HEK293T (cell line): ENCODE measurements at places on chromosomes 13 and 19.

- DNase-seq = no peak
These were observed 9.6 kb downstream of the SNRPD2 start for GRCh38 chr19:45682117-45682516.

DNA sequence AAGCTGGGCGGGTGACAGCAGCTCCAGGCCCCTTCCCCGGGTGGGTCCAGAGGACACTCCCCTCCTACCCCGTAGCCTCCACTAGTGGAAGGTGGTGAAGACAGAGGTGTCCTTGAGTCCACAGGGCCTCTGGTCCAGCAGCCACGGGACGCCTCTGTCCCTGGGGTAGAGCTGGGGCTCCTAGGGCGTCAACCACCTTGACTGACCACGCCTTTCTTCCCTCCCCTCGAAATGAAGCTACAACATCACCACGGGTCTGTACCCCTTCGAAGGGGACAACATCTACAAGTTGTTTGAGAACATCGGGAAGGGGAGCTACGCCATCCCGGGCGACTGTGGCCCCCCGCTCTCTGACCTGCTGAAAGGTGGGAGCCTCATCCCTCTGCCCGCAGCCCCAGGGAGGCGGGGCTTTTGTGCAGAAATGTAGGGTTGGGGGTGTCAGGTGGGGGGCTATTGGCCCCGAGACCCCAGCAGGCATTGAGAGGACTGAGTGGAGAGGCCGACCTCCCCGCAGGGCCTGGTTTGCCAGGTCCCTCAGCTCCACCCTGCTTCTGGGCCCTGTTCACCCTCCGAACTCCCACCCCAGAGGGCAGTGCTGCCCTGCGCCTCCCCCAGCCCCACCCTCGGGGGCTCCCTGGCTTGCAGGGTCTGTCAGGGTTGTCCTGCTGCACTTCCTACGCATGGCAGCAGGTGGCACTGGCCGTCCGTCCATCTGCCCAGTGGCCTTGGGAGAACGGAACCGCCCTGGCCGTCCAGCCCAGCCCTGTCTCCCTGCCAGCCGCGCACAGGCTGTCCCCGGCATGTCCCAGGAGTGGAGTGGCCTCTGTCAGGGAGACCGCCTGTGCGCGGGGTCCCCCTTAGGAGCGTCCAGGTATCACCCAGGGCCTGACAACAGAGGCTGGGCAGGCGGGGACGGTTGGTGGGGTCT is 15.7 kb downstream of the STK11 start:
- DNase-seq = no peak

DNA sequence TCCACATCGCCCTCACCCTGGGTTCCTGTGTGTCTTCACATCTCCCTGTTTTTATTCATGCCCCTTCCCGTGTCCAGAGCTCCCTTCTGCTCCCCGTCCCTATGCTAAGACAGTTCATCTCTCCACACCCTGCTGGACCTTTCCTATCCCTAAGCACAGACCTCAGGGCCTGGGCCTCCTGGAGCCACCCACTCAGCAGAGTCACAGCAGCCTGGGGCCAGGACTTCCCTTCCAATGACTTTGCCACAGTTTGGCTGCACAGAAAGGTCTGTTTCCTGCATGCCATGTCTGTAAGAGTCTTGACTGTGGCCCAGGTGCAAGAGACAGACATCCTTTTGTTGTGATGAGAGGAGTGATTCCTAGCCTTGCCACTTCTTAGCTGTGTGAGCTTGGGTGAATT is 470.7 kb downstream of the TSHZ3 start:
- DNase-seq = no peak

- DNase-seq = no peak
These were observed 118.0 kb downstream of the KDM4B start for GRCh38 chr19:5086725-5087439.

- no peak for DNase-seq
These were observed 6.6 kb upstream of the GADD45B start for GRCh38 chr19:2469102-2469914.

DNA sequence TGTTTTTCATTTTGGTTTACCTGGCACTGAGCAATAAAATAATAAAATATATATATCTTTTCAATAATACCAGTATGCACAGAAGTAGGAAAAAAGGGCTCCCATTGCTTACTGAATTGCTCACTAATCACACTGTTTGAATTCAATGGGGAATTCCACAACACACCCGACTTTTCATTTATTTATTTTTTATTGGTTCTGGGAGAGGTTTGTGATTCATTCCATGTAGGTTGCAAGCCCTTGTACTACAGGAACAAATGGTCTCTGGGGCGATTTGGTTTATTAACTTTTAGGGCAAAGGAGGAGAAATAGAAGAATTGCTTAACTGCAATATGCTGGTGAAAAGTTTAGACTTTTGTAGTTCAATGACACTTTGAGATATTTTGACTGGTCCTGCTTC is 207.4 kb downstream of the DCT start:
- no peak for DNase-seq

GRCh38 chr13:66266348-66266747 is 963.8 kb downstream of the PCDH9 start:
- no peak for DNase-seq

DNA sequence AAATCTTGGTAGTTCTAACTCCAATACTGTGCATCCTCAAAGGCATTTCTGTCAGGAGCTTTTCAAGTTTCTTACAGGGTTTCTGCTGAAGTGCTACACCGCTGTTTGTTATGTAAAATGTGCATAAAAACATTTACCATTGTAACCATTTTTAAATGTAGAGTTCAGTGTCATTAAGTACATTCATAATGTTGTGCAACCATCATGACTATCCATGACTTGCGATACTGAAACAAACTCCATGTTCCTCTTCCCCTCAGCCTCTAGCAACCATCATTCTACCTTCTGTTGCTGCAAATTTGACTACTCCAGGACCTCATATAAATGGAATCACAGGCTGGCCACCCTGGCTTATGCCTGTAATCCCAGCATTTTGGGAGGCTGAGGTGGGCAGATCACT is 14.4 kb upstream of the SLC25A42 start:
- DNase-seq = no peak

- DNase-seq = no peak
These were observed 151.7 kb upstream of the TSHZ3 start for GRCh38 chr19:31500946-31501345.

- DNase-seq = no peak
These were observed 3.0 kb downstream of the RPL13A start for GRCh38 chr19:49490287-49491029.

DNA sequence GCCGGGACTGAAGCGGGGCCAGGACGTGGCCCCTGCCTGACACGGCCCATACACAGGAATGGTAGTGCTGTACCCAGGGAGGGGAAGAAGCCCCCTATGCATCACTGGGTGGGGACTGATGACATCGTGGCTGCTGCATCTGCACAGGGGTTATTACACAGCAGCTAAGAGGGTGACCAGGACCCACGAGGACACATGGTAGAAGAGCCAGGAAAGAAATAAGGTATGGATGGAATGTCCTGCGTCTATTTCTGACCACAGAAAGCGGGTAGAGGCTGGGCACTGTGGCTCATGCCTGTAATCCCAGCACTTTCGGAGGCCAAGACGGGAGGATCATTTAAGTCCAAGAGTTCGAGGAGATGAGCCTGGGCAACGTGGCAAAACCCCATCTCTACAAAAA is 24.1 kb downstream of the DCAF15 start:
- DNase-seq = no peak

GRCh38 chr19:18009412-18010066 is 1.6 kb downstream of the ARRDC2 start:
- no peak for DNase-seq

GRCh38 chr13:71303144-71303543 is 563.9 kb downstream of the DACH1 start:
- DNase-seq = no peak

GRCh38 chr19:6048793-6049405 is 61.4 kb downstream of the RFX2 start:
- peak; percentile 87 for DNase-seq

DNA sequence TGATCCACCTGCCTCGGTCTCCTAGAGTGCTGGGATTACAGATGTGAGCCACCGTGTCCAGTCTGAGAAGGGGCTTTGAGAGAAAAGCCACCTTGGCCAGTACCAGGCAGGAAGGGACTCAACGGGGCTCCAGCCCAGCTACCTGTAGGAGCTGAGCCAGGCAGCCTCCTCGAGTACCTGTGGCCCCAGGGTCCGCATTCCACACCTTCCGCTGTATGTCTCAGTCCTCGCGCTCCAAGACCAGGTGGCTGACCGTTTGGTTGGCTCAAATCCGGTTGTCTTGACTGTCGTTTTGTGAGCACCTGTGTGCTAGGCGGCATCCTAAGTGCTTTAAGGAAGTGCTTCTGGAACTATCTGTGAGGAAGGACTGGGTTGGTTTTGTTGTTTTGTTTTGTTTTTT is 16.2 kb downstream of the MARK4 start:
- no peak for DNase-seq

DNA sequence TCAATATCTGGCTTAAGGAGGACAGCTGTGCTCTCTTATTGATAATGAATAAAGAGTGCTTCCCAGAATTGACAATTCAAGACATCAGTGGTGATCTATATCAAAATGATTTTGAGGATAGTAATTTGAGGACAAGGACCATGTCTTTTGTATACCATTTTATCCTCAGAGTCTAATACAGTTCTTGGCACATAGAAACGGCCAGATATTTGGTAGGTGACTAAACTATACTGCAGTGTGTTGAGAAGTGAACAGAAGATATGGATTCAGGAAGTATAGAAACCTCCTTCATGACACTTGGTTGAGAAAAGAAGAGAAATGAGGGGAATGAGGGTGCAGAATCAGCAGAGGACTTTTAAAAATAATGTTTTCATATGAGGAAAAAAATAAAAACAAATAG is 16.1 kb upstream of the LMO7 start:
- no peak for DNase-seq

DNA sequence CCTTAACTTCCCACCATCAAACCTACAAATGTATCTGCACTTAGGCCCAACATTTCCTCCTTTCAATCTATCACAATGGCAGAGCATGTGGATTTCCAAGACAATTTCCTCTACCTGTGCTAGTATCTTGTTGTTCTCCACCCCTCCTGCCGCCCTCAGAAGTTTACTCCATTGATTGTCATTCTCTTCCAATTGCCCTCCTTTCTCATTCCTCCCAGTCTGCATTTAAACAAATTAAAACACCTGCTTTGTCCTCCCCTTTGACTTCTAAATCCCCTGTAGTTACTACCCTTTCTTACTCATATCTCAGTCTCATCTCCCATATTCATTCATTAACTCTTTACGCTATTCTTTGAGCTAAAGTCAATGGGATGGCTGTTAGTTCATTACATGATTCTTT is 370.6 kb downstream of the DIAPH3 start:
- no peak for DNase-seq

- no peak for DNase-seq
These were observed 6.2 kb downstream of the GNA11 start for GRCh38 chr19:3100331-3100730.

- no peak for DNase-seq
These were observed 7.6 kb upstream of the IPO5 start for GRCh38 chr13:97945792-97946419.

DNA sequence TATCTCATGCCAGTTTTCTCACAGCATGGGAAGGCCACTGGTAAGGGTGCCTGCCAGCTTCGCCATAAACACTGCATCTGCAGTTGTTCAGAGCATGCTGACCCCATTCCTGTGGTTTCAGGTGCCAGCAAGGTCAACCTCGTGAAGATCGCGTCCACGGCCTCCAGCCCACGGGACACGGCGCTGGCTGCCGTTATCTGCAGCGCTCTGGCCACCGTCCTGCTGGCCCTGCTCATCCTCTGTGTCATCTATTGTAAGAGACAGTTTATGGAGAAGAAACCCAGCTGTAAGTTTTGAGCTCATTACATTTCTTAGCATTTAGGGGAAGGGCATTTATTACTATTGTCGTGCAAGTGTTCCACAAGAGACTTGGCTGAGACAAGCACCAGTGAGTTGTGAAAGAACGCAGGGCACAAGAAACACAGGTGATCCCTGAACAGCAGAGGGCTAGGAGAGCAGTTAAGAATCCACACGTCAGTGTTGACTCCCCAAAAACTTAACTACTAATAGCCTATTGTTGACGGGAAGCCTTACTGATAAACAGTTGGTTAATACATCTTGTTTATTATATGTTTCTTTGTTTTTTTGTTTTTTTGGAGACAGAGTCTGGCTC is 88.8 kb downstream of the TNFRSF19 start:
- no peak for DNase-seq

GRCh38 chr19:10114651-10115391 is 3.3 kb downstream of the P2RY11 start:
- DNase-seq = no peak

DNA sequence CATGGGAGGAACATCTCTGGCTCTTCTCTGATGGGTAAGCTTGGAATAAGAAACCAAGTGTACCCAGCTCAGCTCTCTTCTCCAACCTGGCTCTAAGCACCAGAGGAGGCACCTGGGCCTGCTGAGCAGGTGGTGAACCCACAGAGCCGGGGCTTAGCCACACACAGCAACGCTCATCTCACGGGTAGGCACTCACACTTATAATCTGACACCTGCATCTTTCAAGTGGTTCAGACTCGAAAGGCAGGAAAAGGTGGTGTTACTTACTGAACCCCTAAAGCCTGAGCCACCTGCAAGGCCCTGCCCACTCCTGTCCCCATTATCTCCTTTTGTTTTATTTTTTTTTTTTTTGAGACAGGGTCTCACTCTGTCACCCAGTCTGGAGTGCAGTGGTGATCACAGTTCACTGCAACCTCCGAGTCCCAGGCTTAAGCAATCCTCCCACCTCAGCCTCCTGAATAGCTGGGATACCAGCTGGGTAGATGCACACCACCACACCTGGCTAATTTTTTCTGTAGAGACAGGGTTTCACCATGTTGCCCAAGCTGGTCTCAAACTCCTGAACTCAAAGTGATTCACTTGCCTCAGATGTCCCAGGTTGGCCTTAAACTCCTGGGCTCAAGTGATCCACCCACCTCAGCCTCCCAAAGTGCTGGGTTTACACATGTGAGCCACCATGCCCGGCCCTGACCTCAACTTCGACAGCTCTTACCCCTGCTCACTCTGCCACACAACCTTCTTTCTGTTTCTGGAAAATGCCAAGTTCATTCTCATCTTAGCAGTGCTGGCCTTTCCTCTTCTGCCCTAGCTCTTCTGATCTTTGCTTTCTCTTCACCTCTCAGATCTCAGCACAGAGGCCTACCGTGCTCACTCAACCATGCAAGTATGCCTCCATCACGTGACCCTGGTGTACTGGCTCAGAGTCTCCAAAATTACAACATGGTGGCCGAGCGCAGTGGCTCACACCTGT is 9.7 kb downstream of the FBXL12 start:
- no peak for DNase-seq

GRCh38 chr13:79621902-79622301 is 140.9 kb downstream of the NDFIP2 start:
- DNase-seq = no peak
